ENCODE measurements at places on chromosomes 5 and 9. TPM values are rescaled to one million over a fixed set of nuclear protein-coding genes. Genes with fewer than 3 reads are reported as not detected.

IFNA2 gene
- total RNA-seq, result not detected

SPEF2 gene
- 5.1 TPM for total RNA-seq

GABRA1 gene
- not detected for total RNA-seq

SELENOP gene
- total RNA-seq, result 4.8 TPM

NEUROG1 gene
- not detected for total RNA-seq

PCDHB15 gene
- 0.38 TPM for total RNA-seq

ANKRA2 gene
- total RNA-seq, result 12.8 TPM

ITK gene
- not detected for total RNA-seq
